Naive thymus-derived CD4-positive, alpha-beta T cell (primary cell): ENCODE measurements at places on chromosomes 5 and 9.

DNA sequence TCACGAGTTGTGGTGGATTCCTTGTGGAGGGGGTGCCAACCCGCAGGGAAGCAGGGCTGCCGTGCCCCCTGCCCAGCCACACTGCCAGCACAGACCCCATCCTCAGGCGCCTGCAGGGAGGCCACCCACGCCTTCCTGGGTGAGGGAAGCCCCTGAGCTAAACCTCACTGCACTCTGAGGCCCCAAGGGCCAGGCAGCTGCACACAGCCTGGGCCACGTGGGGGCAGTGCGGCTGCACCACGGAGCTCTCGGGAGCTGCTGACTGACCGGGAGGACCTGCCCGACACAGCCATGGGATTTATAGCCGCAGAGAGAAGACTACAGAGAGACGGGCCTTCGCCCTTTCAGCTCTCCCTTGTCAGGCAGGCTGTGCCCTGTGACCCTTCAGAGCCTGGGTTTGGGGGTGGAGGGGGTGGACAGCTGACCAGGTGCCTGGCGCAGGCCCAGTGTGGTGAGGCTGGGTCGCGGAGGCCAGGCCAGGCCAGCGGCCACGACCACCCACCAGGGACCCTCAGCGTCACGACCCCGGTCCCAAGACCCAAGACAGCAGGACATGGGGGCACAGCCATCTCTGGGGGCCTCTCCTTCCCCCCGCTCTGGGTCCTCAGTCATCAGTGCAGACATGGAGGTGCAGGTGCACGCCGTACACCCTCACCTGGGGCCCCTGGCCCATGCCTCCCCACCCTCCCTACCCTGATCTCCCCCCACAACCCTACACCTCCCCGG lies 4.3 kb upstream of the AHRR start:
- DNase-seq, result no peak

- DNase-seq, result no peak
Measured at GRCh38 chr5:2993301-2993700, 241.8 kb upstream of the IRX2 start.

GRCh38 chr5:134371834-134372340 lies 518 bp downstream of the UBE2B start:
- DNase-seq, result peak; percentile 15

DNA sequence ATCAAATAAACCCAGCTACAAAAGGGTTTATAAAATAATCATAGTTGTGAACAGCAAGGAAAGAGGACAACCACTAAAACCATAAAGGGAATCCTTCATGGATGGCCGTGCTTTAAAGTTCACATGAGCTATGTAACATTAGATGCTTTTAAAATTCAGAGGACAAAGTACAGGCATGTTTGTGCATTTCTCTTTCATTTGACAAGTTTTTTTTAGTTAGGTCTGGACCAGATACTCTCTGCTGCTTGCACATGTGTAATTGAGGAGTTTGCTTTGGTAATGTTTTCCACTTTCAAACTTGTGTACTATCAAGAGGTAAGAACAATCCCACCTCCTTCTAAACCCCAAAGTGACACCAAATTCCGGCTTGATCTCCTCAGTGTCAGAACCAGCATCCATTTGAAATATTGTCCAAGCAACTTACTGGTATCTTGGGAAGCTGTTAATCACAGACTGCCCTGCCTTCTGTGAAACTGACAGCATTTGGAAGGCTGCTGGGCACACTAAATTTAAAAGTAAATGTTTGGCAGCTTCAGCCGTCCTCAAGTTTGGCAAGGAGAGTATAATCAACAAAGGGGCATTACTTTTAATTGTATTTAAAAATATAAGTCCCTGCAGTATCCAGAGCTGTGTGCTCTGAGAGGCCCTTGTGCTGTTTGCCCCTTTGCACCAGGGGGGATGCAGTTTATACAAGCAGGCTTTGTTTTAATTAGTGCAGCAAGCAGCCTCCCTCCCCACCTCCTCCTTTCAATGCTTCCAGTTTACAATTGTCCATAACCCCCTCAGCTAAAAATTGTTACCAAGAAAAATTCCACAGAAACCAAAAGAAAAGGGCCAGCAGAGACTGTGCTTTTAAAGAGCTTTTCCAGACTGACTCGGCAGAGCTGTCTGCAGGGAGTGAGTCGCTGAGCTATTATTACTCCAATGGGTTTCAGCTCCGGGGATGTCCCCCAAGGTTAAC lies 328.3 kb upstream of the MPDZ start:
- DNase-seq, result no peak

DNA sequence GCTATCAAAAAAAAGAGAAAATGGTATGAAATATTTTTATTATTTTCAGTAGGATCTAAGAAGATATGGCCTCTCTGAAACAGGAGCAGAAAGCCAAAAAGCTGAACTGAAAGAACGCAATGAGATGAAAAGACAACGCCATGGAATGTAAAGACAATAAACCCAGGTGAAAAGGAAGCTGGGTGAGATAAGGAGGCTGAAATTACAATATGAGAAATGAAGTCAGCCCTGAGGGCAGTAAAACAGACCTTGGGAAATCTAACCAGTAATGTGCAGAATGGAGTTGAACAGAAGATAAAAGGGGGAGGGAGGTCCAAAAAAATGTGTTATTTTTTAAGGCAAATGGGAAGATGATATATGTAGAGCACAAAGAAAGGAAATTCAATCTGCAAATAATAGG lies 265.3 kb downstream of the ENC1 start:
- no peak for DNase-seq

DNA sequence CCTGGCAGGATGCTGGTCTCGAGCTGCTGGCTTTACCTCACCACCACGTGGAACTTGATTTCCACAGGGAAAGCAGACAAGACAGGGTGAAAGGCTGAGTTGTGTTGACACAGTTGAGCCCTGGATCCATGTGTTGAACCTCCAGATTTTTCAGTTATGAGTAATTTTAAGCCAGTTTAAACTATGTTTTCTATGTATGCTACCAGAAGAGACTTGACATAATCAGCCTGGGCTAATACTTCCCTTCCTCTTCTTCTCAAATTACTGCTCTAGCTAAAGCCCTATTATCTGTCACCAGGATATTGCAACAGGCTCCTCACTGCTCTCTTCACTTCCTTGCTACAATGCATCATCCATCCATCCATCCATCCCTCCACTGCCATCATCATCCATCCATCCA lies 12.0 kb upstream of the PHYKPL start:
- no peak for DNase-seq

DNA sequence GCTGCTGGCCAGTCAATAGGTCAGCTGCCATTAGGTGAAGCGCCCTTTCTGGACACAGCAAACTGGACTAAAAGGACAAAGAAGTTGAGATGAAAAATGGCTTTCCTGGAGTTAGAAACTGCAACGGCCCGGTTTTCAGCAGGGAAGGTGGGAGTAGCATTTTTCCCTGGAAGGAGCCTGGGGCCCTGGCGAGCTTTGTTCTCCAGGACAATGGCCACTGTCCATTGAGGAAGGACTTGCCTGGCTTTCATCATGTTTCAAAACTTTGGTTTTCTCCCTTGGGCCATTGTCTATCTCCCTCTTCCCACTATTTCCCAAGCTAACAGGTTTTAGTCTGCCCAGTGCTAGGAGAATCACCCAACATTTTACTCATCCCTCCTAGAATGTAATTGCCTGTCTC lies 56.2 kb downstream of the MOCS2 start:
- DNase-seq, result no peak

GRCh38 chr5:149128023-149128875 lies 13.0 kb upstream of the ABLIM3 start:
- no peak for DNase-seq

GRCh38 chr9:131854334-131854733 lies 114.5 kb upstream of the RAPGEF1 start:
- DNase-seq, result no peak

DNA sequence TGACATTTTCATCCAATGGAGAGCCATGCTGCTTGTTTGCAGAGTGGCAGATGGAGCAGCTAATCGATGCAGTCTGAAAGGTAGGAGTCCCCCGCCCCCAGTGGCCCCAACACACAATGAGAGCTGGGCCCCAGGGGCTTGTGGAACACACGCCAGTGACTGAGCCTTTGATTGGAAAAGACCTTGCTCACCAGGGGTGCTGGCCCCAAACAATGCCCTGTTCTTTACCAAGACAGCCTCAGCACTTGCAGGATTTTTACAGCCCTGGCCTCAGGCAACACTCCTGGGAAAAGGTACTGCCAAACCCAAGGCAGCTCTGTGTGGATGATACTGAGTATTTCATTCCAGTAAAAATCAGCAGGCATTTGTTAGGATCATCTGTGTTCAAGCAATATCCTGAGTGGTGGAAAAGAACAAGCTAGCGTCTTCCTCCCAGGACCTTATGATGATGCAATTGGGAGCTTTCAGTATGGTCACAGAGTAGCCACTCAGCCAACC lies 276.8 kb upstream of the CLINT1 start:
- DNase-seq, result no peak

- no peak for DNase-seq
Measured at GRCh38 chr9:78239506-78239905, 3.6 kb downstream of the CEP78 start.

DNA sequence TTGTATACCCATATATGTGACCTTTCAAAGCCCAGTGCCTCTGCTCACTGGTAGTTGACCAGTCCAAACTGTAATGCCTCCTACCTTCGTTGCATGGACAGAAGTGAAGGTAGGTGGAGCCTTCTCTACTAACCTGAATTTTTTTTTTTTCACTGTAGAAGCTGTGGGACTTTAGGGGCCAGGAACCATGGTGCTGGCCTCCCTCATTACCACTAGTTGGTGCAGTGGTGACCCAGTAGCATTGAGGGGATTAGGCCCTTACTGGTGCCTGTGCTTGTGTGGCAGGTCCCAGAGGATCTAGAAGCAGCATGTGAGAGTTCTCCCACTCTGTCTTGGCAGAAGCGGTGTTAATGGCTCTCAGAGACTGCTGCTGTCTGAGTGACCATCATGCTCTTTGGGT lies 2.3 kb downstream of the RALGPS1 start:
- DNase-seq, result no peak

- DNase-seq, result no peak
Measured at GRCh38 chr9:2576631-2577030, 45.0 kb upstream of the VLDLR start.

- DNase-seq, result no peak
Measured at GRCh38 chr5:57862471-57862911, 379.9 kb upstream of the ACTBL2 start.

DNA sequence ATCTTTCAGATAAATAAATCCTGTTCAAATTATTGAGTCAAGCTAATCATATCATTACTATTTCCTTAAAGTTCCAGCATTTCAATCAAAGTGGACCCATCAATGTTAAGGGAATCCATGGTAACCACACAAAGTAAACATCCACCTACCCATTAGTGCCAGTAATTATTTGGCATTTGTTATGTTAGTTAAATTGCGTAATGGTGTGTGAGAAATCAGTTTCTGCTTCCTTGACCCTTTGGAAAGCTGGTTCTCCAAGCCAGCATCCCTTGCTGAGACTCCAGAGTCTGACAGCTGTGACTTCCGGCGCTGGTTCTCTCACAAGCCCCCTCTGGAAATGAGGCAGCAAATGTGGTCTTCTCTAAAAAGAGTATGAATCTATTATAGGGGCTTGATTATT lies 308.6 kb upstream of the EFNA5 start:
- DNase-seq, result no peak

DNA sequence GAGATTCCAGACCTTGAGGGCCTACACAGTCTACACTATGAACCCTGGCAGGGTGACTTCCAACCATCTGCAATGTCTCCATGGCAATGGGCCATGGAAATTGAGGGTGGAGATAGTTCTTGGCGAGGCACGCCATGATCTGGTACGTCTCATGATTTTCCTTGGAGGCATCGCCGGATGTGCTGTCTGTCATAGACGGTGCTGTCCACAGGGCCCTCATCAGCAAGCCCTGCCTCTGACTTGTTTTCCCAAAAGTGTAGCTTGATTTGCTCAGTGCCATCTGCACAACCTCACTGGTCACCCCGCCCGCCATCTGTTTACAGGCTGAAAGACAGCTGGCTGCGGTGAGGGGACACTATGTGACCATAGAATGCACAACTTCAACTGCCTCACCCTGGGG lies 73.5 kb downstream of the BOD1 start:
- no peak for DNase-seq

DNA sequence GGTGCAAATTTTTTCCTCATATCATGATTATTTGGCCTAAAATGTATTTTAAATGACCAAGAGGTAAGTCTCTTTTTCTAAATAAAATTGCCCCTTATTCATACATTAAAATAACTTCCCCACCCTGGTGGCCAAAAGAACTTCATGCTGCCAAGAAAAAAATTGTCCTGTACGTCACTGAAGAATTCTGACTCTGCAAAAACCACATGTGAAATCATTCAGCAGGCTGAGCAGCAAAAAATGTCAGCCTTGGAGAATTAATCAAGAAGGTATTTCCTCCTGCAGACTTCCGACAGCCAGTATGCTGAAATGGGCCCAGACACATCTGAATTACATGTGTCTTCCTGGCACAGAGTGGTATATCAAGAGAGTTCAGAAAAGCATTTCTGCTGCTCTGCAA lies 94.6 kb upstream of the HMHB1 start:
- no peak for DNase-seq

- DNase-seq, result no peak
Measured at GRCh38 chr9:86721226-86721781, 226.0 kb downstream of the GAS1 start.

- DNase-seq, result no peak
Measured at GRCh38 chr5:133322743-133323142, 270.9 kb downstream of the HSPA4 start.

DNA sequence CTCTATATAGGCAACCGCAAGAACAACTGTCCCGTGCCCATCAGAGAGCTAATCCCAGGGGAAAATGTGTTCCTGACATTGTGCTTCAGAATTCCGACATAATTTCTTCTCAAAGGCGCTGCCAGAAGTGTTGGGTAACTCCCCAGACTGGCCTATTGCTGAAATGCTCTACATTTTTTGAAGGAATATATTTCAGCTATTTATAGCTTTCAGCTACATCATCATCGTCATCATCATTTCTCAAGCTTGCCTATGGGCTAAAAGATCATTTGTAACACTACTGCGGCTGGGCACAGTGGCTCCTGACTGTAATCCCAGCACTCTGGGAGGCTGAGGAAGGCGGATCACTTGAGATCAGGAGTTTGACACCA lies 49.7 kb downstream of the MYO10 start:
- DNase-seq, result no peak

DNA sequence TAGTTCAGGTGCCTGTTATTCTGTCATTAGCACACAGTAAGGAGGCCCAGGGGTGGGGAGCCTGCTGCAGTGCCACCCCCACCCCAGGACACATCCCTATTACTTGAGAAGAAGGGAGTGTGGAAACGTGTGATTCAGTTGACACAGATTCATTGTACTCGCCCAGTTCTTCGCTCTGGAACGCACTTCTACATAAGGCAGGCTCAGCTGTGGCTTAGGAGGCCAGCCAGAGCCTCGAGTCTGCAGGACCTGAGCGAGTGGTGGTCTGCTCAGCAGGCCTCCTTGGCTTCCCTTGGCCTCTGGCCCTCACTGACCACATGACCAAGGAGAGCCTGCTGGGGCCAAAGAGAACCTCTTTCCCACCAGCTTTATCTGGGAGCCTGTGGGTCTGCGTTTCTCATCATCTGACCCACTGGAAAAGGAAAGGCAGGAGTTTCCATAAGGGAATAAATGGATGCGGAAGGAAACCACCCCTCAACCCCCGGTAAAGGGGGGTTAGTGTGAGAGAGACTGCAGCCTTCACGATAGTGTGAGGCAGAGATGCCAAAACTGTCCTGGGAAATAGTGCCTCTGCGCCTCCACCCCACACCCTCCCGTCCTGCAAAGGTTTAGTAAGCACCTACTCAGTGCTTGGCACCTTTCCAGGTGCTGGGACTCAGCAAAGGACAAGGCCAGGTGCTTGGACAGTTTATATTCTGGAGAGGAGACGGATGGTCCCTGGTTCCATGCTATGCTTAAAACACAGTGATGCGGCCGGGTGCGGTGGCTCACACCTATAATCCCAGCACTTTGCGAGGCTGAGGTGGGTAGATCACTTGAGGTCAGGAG lies 73.7 kb downstream of the PPARGC1B start:
- DNase-seq, result no peak
